Mesothelial cell of epicardium (in vitro differentiated cells): ENCODE measurements at places on chromosomes 12 and 14.

DNA sequence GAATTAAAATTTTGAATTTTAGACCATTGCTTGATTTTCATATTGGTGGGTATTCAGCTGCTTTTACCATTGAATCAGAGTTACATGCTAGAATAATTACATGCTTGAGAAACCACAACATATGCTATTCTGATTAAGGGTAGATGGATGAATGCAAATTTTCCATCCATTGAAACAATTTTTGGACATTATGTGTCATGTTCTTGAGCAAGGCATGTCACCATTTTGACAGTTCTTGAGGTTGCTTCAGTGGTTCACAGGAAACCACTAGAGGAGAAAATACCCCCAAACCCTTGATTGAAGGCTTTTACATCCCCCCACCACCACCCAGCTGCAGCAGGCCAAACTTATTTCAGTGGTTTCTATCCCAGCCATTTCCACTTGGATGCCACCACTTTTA is 13.5 kb downstream of the UBR7 start:
- H3K4me3 ChIP-seq = no peak overlapping the region
- H3K36me3 ChIP-seq = peaks cover 38% of the 10 kb centered on the region
- no peaks in the 10 kb centered on the region for H3K4me1 ChIP-seq
- no peak for DNase-seq
- H3K27ac ChIP-seq = no peak overlapping the region

DNA sequence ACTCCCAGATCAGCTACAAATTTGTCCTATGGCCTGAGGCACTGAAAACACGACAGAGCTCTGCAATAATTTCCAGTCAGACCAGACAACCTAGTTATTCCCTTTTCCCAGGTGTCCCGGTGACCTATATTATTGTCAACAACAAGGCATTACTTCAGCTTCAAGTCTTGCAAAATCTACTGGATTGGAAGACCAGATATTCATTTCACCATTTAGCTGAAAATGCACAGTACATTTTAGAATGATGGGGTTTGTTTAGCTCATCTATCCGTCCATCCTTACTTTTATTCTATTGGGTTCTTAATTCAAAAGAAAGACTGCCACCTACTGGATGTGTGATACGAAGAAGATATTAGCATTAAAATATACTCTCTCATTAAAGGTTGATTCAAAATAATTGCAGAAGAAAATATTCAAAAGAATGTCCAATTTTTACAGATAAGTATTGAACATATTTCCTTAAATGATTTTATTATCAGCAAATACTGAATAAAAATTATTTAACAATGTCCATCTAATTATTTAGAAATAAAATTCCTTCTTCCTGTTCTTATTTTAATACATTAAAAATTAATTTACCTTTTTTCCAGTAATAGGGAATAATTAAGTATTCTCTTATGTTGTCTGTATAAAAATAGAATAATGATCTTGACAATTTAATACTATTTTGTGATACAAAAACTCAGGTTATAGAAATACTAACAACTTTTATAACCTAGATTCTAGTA is 244.9 kb upstream of the LRIG3 start:
- H3K27ac ChIP-seq = no peak overlapping the region
- peaks cover 30% of the 10 kb centered on the region for H3K4me1 ChIP-seq
- H3K4me3 ChIP-seq = no peak overlapping the region
- H3K27me3 ChIP-seq = peaks cover 2% of the 10 kb centered on the region
- H3K36me3 ChIP-seq = no peaks in the 10 kb centered on the region

- no peaks in the 10 kb centered on the region for H3K27me3 ChIP-seq
- H3K27ac ChIP-seq = no peak overlapping the region
- DNase-seq = no peak
- no peaks in the 10 kb centered on the region for H3K36me3 ChIP-seq
- H3K4me1 ChIP-seq = peaks cover 14% of the 10 kb centered on the region
Measured at GRCh38 chr14:71474301-71475265, 457.6 kb upstream of the RGS6 start.

GRCh38 chr14:88421286-88421685 is 35.8 kb downstream of the SPATA7 start:
- no peak overlapping the region for H3K27ac ChIP-seq
- H3K4me3 ChIP-seq = no peak overlapping the region
- H3K36me3 ChIP-seq = peaks cover 30% of the 10 kb centered on the region
- no peaks in the 10 kb centered on the region for H3K27me3 ChIP-seq
